CD4-positive, alpha-beta T cell treated with Interferon gamma for 1 hour (primary cell): ENCODE measurements at places on chromosomes 16 and 17.
A peak's percentile ranks its signal among the peaks of the same experiment; 100 is the strongest.

- DNase-seq: no peak
Measured at GRCh38 chr17:82929676-82930042, 89.8 kb upstream of the ZNF750 start.

GRCh38 chr16:51002881-51003490 lies 148.1 kb downstream of the SALL1 start:
- no peak for DNase-seq

DNA sequence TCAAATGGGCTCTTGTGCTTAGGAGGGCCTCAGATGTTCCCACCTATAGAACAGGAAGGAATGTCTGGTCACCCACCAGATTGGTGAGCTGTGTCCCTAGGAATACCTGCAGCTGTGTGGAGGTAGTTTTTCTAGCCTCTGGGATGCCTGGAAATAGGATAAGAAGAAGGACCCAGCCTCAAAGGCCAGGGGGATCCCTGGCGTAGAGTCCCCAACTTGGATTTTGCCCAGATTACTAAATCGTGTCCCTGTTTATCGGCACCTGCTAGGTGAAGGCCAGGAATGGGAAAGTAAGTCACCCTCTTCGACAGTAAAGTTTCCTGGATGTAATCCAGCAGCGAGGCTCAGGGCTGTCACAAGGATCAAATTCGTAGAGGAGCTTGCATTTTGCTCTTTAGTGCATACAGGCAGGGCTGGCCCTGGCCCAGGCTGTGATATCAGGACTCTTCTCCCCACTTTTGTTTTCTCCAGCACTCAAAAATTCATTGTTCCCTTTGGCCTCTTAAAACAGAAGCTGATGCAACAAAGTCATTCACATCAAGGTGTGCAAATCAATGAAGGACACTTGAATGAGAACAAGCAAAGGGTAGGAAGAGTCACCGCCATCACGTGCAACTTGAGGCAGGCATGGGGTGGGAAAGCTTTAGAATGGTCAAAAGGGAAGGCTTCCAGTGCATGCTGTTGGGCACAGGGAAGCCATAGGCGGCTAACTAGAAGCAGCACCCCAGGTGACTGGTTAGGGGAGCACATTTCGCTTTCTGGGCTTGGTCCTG lies 7.5 kb downstream of the SLC13A2 start:
- DNase-seq: no peak

- no peak for DNase-seq
Measured at GRCh38 chr16:49821614-49822282, 34.2 kb downstream of the ZNF423 start.

DNA sequence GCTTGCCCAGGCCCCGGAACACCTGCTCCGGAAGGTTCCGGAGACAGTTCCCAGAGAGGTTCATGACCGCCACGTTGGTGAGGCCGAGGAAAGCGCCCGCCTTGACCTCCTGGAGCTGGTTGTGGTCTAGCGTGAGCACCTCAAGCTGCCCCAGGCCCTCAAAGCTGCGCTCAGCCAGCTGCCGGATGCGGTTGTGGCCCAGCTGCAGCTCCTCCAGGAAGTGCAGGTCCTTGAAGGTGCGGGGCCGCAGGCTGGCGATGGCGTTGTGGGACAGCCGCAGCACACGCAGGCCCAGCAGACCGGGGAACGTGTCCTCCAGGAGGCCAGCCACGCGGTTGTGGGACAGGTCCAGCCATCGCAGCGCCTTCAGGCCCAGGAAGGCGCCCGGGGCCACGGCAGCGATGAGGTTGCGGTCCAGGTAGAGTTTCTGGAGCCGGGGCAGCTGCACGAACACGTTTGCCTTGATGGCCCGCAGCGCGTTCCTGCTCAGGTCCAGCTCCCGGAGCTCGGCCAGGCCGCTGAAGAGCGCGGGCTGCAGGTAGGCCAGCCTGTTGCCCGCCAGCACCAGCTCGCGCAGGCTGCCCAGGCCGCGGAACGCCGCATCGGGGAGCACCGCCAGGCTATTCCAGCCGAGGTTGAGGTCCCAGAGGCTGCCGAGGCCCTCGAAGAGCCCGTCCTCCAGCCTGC lies 2.1 kb downstream of the IGFALS start:
- DNase-seq: no peak

GRCh38 chr17:44004077-44004760 lies at the start of gene NAGS:
Gene NAGS (plus strand): TSS chr17:44004622. CDS start chr17:44004664, 42 bp downstream.
- peak; percentile 15 for DNase-seq

GRCh38 chr16:10088380-10088793 lies 93.8 kb downstream of the GRIN2A start:
- no peak for DNase-seq

DNA sequence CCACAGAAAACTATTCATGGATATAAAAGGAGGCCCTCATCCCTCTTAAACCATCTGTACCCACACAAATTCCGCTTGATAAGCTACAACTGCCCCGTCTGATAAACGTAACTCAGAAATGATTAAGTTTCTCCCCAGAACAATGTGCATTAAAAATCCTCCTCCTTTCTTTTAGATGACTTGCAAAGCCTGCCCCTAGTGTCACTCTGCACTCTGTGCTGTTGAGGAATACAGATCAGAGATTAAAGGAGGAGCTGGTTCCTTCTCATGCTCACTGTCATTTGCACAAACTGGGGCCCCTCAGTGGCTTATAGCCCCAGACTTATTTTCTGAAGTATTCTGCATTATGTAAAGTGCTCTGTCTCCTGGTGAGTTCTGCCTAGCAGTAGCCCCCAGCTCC lies 33.3 kb downstream of the CDRT15 start:
- no peak for DNase-seq

DNA sequence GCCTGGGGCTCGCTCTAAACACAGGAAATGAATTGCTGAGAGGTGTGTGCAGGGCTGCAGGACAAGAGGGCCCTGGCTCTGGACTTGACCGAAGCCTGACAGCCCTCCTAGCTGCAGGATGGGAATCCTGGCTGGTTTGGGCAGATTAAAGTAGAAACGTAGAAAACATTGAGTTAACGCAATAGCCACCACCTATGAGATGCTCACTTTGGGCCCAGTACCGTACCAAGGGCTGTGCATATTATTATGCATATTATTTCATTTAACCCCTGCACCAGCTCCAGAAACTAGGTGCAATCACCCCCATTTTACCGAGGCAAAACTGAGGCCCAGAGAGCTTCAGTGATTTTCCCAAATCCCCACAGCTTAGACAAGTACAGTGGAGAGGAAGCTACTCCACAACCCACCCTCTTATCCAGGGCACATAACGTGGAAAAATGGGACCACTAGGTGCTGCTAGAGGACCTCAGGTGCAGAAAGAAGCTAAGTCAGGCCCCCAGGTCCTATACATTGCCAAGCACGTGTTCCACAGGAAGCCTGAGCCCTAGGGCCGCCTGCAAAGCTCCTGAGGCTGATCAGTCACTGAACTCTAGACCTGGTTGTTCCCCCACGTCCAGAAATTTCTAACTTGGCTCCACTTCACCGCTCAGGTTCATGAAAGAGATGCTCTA lies 79.2 kb downstream of the MYH11 start:
- no peak for DNase-seq

GRCh38 chr16:89155851-89156739 lies 15.5 kb upstream of the CDH15 start:
- no peak for DNase-seq

DNA sequence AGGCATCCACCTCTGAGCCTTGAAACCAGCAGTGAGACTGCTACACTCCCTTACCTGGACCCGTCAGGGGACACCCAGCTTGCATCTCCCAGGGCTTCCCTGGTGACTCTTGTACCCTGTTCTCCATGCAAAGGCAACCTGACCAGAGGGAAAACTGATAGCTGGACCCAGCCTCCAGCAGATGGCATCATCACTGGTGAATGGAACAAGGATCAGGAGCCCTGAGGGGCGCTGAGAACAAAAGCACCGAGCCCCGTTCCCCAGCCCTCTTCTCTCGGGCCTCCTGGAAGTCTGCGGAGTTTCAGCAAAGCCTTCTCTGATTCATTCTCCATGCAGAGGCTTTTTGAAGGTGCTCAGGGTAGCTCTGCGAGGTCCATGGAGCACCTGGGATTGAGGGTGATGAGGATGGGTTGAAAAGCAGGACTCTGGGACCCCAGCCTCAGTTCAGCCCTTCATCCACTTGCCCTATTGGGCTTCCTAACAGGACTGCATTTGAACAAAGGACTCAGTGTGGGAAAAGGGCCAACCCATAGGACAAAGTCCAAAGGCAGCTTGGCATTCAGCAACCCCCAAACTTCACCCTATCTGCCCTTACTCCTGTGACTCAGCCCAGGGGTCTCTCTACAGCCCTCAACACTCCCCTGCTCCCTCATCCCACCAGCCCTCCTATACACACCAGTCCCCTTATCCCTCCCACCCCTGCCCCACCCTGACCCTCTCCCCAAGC lies 45.0 kb upstream of the LHX1 start:
- no peak for DNase-seq

DNA sequence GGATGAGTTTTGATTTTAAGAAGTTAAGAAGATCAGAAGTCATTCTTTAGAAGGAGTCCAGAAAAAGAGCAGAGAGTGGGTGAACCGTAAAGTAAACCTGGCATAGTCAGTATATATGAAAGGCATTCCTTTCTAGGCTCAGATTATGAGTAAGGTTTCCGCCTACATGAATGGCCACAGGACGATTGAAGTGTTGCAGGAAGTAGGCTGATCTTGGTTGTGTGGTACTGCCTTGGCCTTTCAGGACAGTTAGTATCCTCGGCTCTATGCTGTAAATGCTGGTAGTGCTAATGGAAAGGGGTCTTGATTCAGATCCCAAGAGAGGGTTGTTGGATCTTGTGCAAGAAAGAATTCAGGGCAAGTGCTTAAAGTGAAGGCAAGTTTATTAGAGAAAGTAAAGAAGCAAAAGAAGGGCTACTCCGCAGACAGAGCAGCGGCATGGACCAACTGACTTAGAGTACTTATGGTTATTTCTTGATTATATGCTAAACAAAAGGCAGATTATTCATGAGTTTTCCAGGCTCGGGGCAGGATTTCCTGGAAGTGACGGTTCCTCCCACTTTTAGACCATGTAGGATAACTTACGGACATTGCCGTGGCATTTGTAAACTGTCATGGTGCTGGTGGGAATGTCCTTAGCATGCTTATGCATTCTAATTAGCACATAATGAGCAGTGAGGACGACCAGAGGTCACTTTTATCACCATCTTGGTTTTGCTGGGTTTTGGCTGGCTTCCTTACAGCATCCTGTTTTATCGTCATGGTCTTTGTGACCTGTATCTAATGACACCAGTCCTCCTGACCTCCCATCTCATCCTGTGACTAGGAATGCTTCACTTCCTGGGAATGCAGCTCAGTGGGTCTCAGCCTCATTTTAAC lies 164.8 kb downstream of the SNX29 start:
- DNase-seq: no peak

GRCh38 chr17:21291862-21292261 lies 7.4 kb downstream of the MAP2K3 start:
- no peak for DNase-seq

GRCh38 chr16:4372578-4373355 lies 1.1 kb downstream of the VASN start:
- no peak for DNase-seq

DNA sequence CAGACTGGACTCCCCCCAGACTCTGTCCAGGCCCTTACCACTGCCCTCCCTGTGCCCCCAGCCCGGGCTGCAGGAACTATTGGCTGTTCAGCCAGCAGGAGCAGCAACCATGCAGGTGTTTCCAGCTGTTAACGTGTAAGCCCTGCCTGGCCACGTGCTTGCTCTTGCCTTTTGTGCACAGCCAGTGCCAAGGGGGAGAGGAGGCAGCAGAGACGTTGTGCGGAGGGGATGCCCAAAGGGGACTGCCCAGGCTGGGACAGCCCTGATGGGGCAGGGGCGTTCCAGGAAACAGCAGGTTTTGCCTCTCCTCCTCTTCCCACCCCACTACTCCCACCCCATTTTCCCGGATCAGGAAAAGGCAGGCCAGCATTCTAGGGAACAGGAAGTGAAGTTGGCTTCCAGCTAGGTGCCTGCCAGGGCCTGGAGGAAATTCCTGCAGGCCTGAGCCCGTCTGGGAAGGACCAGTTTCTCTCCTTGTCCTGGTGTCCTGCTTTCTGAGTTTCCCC lies 16.7 kb upstream of the LASP1NB start:
- DNase-seq: no peak

DNA sequence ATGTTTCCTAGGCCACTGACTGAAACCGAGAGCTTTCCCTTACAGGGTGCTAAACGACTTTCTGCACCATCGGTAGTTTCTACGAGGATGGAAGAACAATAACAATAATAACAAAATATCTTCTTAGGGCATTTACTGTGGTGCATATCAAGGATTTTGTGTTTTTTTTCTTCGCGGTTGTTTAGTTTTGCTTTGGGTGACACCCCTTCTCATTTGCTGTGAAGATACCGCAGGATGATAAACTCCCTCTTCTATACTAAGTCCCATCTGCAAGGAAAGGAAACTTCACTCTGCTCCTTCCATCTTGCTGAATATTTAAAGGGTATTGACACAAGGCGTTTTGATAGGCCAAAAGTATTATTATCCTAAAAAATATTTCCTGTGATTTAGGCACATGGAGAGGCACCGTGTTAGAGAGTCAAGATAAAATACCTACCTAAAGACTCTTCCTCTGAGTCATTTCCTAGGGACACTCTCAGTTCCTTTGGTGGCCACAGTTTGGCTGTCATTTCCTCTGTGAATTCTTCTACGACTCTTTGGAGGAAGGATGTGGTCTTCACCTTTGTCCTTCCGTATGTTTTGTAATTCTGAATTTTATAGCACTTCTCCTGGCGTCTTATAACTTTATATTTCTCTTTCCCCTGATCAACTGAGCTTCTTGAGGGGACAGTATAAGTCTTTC lies 318.8 kb downstream of the CDH13 start:
- DNase-seq: no peak

- no peak for DNase-seq
Measured at GRCh38 chr17:19010729-19011505, 6.4 kb upstream of the FAM83G start.

DNA sequence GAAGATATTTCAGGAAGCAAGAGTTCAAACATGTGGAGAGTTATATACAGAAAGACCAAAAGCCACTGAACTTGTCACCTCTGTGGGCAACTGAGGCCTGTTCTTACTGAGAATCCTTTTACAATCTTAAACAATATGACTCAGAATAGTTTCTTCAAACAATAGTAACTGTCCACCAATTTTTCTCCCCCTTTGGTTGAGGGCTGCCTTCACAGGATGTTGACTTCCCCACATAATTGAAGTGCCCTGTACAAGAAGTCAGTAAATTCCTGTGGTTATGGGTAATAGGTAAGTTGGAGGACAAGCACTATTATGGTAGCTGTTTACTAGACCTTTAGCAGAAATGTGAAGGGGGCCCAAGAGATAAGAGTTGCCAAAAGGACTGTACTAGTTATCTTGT lies 215.8 kb downstream of the CDH8 start:
- DNase-seq: no peak

- no peak for DNase-seq
Measured at GRCh38 chr17:51651513-51652298, 391.4 kb downstream of the UTP18 start.

GRCh38 chr17:9371019-9371418 lies 204.6 kb downstream of the STX8 start:
- DNase-seq: no peak

- DNase-seq: no peak
Measured at GRCh38 chr16:325375-326145, 27.0 kb downstream of the AXIN1 start.

GRCh38 chr17:15501793-15502192 lies 34.4 kb upstream of the CDRT4 start:
- DNase-seq: no peak
